Colonic mucosa (tissue), 4 donors: ENCODE measurements at places on chromosomes 7 and 10. TPM values are rescaled to one million over a fixed set of nuclear protein-coding genes. Genes with fewer than 3 reads are reported as not detected.

Gene NME8
- not detected for total RNA-seq

Gene SEMA3A
- total RNA-seq = 14.2 TPM

Gene LMOD2
- total RNA-seq = not detected

Gene GRK5
- 4.6 TPM for total RNA-seq

Gene MMRN2
- total RNA-seq = 7.4 TPM

Gene SHH
- 8.1 TPM for total RNA-seq

Gene IGF2BP3
- 1.2 TPM for total RNA-seq

Gene AEBP1
- total RNA-seq = 21.4 TPM

Gene ACSM6
- not detected for total RNA-seq

Gene RNF32
- total RNA-seq = 2.0 TPM

Gene ASB13
- total RNA-seq = 36.1 TPM

Gene CPN1
- total RNA-seq = not detected

Gene SPDYE11
- total RNA-seq = not detected

Gene DDC
- total RNA-seq = 90.2 TPM

Gene NAT16
- not detected for total RNA-seq

Gene TACR2
- total RNA-seq = 18.8 TPM

Gene SKIDA1
- 0.45 TPM for total RNA-seq

Gene SMO
- 3.6 TPM for total RNA-seq

Gene TIAL1
- 104 TPM for total RNA-seq

Gene ACTR3C
- total RNA-seq = 29.6 TPM

Gene COL26A1
- not detected for total RNA-seq

Gene HTR5A
- not detected for total RNA-seq

Gene NPSR1
- total RNA-seq = not detected
